Kidney capillary endothelial cell (primary cell): ENCODE measurements at places on chromosomes 16 and 17.

DNA sequence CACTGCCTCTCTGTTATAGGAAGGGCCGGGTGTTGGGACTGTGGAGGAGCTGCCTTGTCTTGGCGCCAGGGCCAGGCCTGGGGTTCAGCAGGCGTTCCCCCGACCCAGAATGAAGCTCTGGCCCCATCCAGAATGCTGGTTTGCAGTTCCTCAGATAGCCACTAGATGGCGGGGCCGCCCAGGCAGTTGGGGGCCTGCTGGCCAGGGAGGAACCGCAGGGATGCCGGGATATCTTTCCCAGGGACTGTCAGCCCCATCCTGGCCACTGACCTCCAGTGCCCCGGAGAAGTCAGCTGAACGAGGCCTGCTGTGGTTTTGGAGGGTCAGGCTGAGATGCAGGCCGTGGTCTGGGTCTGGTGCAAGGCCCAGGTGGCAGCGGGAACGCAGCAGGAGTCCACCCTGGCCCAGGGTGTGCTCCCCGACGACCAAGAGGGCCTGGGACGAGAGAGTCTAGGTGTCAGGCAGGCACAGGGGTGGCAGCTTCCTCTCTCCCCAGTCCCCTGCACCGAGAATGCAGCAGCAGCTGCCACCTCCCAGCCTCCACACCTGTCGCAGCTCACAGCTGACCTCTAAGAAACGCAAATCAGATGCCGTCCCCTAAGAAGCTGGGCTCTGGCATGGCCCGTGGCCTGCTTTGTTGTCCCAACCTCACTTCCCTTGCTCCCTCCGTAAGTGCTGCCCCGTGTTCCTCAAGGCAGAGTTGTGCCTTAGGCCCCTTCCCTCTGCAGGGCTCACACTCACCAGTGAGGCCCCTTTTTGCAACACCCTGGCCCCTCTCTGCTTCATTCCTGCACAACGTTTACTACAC, 51.2 kb downstream of the RMI2 start:
- peak; percentile 60 for DNase-seq

DNA sequence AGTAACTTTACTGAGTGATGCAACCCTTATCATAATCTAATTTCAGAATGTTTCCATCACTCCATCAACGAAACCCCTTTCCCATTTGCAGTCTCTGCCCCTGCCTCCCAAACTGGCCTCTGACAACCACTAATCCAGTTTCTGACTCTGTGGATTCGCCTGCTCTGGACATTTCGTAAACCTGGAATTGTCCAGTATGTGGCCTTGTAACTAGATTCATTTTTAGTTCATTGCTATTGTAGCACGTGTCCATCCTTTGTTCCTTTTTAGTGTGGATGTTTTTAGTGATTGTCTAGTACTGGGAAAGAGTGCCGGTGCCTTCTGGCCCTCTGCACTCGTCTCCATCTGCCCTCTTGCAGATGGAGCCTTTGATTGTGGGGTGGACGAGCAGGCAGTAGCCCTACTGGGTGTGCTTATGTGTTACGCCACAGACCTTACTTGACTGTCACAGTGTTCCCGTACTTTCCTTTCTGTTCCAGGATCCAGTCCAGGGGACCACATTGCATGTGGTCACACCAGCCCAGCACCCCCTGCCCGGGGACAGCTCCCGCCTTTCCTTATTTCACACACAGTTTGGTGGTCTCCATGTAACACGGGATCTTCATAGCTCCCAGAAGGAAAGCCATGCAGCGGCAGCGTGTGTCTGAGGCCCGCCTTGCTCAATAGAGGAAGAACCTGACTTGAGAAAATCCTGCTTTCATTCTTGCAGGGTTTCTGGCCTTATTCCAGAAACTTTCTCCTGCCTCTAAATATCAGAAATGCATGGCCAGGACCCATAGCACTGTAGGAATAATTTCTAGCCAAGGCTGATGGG, 8.8 kb downstream of the KIAA0513 start:
- no peak for DNase-seq

GRCh38 chr17:71118039-71118438, 948.7 kb downstream of the KCNJ2 start:
- no peak for DNase-seq

DNA sequence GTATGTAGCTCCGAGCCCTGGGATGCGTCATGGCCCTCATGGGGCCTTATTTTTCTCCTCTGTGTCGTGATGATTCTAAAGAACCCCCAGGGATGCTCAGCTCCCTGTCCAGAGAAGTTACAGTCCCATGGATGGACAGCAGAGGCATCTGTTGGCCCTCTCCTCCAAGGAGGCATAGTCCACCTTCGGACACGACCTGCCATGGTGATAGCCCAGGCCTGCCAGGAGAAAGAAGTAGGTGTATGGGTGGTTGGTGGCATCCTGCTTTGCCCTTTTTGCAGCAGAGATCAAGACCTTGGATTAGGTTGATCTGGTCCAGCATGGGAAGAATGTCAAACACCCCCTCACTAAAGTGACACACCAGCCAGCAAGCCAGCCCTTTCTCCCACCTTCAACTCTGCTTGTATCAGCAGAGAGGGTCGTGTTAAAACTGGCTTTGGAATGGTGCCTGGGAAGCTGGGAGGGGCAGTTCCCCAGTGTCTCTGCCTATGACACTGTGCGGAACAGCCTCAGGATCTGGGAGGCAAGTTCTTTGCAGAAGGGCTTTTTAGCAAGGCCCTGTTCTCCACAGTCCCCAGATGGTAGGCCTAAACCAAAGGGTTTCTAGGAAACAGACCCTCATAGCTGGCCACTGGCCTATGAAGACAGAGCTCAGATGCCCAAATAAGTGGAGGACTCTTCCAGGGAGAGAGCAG, 259.9 kb upstream of the RPL38 start:
- no peak for DNase-seq

DNA sequence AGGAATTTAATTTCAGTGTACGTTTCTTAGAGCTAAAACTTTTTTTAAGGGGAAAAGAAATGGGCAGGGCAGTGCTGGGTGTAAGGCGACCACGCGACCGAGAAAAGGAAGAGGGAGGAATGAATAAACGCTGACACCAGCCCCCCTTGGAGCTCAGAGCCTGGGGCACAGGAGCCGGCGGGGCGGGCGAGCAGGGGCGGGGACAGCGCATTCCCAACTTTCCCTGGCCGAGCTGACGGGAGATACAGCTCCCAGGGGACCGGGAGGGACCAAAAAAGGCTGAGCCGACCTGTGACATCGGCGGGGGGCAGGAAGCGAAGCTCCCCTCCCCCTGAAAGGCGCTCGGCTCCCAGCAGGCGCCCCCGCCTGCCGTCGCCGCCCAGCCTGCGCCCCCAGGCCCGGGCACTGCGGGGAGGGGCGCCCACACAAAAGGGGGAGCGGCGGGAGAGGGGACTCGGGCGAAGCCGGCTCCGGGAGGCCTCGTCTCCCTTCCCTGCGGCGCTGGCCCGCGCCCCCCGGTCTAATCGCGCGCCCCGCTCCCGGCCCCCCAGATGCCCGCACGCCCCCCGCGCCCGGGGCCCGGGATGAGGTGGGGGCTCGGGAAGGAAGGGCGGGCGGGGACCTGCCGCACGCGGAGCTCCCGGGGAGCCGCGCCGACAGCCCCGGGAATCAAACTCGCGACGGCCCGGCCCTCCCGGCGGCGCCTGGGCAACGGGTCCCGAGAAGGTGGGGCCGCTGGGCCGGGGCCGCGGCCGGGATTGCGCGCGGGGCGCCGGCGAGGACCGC, 622 bp downstream of the CUEDC1 start:
- DNase-seq = no peak

DNA sequence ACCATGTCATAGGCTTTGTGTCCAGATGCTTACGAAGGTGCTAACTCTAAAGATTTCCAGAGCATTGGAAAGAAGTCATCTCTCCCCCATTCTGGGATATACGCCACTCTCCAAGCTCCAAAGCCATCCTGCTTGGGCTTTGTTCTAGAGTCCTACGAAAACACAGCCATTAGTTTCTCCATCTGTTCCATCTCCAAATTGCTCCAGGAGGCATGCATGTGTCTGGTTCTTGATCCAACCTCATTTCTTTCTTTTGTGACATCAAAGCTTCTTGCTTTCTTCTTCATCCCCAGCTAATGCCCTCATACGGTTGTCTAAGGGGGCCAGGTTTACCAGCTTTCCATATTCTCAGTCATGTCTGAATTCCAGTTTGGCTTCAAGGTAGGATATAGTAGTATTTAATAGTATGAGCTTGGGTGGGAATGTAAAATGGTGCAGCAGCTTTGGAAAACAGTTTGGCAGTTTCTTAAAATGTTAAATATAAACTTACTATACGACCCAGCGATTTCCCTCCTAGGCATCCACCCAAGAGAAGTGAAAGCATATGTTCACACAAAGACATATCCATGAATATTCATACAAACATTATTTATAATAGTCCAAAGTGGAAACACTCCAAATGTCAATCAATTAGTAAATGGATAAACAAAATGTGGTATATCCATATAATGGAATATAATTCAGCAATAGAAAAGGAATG, 202.6 kb downstream of the SHISA9 start:
- no peak for DNase-seq

- no peak for DNase-seq
Observed at GRCh38 chr17:4154201-4154600, 11.2 kb downstream of the CYB5D2 start.

DNA sequence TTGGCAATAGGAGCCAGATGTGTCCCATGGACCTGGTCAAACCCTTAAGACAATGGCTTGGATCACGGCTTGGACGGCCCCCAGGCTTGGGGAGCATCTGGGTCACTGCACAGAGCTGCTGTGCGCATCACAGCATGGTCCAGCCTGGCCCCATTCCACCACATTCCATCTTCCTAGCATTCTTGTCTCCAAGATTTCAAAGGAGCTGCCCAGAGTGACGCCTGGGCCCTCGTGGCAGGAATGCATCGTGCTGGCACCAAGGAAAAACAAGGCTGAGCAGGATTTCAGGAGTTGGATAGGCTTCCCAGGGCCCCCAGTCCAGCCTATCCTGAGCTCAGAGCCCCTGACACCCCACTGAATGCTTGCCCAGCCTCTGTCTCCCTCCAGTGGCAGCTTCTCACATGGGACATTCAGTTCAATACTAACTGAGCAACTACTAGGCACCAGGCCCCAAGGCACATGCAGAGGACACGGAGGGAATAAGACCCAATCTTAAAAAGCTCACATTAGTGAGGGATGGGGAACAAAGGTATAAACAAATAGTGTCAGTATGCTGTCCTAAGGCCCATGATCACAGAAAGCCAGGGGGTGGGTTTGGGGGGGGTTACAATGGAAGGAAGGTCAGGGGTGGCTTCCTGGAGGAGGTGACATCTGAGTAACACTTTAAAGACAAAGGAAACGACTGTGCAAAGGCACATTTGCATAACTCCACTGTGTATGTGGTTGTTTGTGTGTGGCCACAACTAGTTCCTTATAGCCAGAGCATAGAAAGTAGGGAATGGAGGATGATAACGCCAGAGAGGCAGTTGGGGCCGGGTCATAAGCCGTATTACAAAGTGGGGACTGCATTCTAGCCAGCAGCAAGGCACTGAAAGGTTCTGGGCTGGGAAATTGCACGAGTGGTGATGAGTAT, 34.1 kb downstream of the TK2 start:
- DNase-seq = peak; percentile 56

GRCh38 chr17:74234486-74234885, 21.1 kb downstream of the TTYH2 start:
- DNase-seq = no peak
